KBM-7 (cell line): ENCODE measurements at places on chromosomes 6 and 20.

- peak; percentile 66 for DNase-seq
Observed at GRCh38 chr6:124962639-124963415, 590 bp downstream of the RNF217 start.

DNA sequence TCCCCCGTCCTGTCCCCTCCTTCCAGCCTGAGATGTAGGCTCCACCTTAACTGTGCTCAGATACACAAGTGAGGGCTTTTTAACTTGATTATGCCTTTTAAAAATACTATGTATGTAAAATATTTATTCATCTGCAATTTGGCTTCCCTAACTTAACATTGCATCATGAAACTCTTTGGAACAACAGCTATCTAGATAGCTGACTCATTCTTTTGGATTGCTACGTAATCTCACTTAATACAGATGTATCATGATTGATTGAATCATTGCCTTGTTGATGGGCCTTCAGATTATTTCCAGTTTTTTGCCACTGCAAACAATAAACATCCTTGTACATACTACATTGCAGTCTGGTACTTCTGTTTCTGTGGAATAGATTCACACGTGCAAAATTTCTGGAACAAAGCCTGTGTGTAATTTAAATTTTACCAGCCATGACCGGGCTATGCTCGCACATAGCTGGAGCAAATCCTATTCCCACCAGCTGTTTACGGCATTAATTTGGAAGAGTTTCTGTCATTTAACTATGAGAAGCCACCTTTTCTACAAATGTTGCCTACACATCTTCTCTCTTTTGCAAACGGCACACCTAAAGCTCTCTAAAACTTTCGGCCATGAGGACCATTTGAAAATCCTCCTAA is 6.5 kb downstream of the PRND start:
- DNase-seq = no peak

DNA sequence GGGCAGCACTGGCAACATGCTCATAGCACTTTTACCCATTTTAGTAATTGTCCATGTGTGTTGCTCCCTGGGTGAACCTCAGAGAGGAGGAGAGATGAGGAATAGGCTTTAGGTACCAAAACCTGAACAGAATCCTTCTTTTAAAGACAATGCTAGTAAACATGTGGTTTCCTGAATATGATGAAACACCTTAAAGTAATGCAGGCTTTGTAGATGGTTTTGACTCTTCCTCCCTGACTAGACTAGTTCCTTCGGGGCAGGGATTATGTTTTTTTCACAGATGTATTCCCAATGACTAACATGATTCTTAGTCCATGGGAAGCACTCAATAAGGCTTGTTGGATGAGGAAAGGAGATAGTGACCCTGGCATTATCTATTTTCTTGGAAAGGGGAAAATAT is 367.6 kb upstream of the JAG1 start:
- DNase-seq = no peak

- DNase-seq = no peak
Observed at GRCh38 chr20:19022118-19022575, 190.3 kb upstream of the SLC24A3 start.

DNA sequence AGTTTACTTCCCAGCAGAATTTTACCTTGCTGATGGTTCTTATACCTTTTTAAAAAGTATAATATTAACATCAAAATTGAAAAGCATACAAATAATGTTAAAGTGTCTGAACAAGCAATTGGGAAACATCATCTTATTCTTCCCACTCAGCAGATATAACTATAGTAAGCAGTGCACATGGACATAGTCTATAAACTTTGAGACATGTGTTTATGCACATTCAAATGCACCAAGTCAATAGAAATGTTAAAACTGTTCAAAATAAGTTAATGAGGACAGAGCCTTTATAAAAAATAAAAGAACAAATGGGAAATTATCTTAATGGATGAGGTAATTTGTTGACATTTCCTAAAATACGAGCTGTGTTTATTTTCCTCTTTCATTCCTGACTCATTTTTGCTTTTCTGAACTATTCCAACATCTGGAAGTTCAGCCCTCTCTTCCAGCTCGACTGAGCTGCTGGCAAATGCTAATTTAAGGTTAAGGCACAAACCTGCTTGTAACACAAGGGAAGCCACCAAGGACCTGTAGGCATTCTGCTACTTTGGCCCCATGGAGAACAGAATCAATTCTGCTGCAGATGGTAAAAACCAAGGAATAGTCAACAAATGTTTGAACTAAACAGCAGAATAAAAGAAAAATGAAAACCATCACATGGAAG is 110.3 kb upstream of the MAP3K4 start:
- no peak for DNase-seq
